Left renal cortex interstitium (tissue), 4 donors: ENCODE measurements at places on chromosomes 5 and 9. TPM values are rescaled to one million over a fixed set of nuclear protein-coding genes. Genes with fewer than 3 reads are reported as not detected.

DNA sequence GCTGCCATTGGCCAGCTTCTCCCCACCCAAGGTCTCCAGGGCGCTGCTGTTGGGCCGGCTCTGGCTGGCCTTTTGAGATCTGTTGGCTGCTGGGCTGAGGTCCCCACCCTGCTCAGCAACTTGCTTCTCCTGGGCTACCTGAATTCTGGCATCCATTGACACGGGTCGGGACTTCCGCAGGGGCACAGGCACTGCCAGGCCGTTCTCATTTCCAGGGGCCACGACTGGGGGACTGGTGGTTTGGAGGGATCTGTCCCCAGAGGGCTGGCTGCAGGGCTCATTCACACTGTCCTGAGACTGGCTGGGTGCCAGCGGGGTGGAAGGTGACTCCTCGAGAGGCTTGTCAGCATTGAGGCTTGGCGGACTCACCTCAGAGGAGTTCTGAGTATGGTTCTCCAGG, 87.1 kb upstream of the FBXW11 start:
- DNase-seq: no peak

DNA sequence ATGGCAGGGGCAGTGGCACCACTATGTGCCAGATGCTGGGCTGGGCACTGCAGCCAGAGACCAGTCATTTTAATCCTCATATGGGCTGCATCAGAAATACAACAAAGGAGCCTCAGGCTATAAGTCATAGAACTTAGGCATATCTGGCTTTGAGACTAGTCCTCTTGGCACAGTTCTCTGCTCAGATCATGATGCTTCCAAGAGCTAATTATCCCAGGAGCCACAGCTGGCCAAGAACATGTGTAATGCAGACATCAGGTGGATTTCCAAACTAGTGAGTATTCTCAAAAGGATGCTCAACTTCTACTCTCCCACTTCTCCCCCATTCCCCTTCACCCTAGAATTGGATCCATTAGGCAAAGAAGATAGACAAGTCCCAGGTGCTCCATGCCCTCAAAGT, 562.2 kb upstream of the TRPC7 start:
- no peak for DNase-seq

- peak; percentile 53 for DNase-seq
Measured at GRCh38 chr9:98916660-98917059, 27.0 kb upstream of the COL15A1 start.

- no peak for DNase-seq
Measured at GRCh38 chr5:115553082-115553481, 8.5 kb upstream of the FEM1C start.

The ZNF346 gene
- polyA plus RNA-seq: 19.6 TPM

The PAEP gene
- polyA plus RNA-seq: not detected
